ENCODE measurements at places on chromosomes 2 and 18.

DNA sequence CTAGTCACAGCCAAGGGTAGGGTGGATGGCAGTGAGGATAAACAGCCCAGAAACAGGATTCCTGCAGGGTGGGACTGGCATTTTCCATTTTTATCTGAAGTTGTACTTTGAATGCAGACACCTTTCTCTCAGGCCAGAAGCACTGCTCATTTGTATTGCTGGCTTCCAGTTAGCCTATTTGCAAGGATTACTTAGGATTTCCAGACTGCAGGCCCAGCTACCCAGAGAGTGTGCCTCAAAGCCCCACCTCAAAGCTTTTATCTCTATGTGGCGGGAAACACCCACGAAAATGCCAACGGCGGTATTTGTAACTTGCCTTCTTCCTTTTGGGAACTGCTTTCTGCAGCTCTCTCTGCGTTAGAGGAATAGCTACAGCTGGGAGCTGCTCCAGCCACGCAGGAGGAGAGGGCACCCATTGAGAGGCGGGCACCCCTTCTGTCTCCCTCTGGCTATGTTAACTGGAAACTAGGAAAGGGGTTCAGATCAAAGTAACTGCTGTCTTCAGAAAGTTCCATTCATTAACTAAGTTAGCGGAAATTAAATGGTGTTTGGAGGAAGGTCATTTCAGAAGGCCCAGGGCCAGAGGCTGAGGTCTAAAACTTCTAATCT lies 144.9 kb downstream of the TGIF1 start:
- peak; percentile 37 for DNase-seq

DNA sequence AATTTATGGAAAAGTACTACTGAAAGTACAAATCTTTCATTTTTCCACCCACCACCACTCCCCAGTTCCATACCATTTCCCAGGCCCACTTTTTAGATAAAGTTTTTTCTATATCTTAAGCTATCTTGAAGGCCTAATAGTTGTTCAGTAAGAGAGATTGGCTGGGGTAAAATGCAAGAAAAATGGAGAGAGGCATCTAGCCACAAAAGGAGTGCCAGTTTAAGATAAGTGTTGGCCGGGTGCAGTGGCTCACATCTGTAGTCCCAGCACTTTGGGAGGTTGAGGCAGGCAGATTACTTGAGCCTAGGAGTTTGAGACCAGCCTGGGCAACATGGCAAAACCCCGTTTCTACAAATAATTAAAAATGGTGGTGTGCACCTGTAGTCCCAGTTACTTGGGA lies 28.6 kb downstream of the NBEAL1 start:
- no peak for DNase-seq

DNA sequence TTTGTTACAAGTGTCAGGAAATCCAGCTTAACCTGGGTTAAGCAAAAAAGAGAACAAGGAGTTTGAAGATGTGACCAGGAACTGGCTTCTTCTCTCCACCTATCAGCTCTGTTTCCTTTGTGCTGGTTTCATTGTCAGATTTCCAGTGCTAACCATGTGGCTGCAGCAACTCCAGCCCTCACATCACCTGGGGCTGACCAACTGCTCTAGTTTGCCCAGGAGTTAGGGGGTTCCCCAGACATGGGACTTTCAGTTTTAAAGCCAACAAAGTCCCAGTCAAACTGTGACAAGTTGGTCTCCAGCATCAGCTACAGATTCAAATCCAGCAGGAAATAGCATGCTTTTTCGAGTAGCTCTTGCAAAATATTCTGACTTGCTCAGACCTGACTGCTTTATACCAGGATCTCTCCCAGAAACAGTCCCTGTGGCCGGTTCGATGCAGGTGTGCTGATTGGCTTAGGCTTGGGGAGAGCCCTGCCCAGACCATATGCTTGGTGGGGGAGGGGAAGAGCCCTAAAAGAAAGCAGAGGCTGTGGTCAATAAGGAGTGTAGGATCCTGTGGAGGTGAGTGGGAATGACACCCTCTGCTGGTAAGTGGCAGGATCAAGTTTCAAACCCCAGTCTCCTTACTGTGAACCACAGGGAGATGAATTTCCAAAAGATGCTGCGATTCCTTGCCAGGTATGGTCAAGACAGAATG lies 49.5 kb downstream of the KCNE4 start:
- DNase-seq, result peak; percentile 51

DNA sequence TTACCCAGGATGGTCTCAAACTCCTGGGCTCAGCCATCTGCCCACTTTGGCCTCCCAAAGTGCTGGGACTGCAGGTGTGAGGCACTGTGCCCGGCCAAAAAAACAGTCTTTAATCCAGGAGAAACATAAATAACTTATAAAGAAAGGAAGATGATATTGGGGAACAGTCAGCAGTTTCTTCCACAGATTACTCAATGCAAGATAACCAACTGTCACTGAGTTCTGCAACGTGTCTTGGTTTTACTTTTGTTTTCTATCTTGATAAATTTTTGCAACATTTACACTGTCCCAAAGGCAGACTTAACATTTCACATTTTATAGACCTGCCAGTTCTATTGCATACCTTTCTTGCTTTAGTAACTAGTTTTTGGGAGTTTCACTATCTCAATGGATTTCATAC lies 71.1 kb downstream of the ANKRD44 start:
- DNase-seq, result peak; percentile 11

DNA sequence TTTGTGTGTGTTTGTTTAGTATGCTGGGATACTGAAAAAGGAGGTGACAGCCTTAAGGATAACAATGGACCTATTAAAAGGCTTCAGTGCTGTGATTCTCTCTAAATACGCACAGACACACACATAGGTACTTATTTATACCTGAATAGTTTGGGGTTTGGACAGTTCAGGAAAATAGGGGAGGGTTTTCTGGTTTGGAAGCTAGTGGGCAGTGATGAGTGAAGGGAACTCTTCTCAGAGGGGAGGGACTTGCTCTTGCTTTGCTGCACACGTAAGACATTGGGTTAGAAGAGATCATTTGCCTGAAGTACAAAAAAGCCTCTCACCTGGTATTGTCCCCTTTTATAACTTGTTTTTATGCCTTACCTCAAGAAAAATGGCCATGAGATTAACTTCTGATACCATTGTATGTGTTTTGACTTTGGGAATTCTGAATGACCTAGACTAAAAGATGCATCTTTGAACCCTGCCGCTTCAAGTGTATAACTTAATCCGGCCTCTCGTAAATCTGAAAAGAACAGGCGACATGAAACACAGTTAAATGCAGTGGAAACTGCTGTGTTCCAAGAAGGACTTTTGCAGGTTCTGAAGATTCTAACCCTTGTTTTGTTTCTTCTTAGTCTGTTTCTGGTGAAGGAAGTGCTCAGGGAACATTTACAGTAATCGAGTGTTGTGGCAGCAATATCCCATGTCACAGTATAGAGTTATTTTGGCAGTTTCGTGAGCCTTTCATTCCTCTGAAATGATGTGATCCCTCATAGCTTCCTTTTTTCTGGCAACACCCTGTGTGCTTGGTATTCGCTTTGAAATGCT lies 2.5 kb downstream of the CRIM1 start:
- peak; percentile 90 for DNase-seq

DNA sequence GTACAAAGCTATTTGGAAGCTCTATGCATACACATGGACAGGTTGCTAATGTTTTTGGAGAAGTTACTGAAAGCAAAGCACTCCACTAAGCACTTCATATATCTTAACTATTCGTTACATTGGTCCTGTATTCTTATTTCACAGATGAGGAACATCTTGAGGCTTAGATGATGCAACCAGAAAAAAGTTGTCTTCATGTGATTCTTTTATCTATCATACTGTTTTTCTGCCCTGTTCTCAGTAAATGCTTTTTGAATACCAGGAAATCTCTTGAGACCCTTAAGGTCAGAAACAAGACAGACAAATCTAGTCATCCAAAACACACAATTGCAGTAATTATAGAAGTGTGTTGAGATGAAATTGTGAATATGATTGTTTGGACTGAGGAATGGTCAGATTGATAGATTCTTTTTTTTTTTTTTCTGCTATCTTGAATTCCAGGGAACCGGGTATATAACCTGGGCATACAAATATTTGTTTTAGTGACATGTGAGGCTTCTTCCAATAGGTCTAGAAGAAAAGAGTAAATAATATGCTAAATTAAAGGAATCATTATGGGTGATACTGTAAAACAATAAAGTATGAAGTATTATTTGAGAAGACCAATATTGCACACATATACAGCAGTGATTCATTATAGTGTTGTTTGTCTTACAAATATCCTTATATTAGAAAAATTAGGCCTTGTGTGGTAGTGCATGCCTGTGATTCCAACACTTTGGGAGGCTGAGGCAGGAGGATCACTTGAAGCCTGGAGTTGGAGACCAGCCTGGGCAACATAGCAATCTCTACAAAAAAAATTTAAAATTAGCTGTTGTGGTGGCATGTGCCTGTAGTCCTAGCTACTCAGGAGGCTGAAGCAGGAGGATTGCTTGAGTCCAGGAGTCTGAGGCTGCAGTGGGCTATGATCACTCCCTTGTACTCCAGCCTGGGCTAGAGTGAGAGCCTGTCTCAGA lies 33.7 kb downstream of the EHBP1 start:
- DNase-seq, result peak; percentile 21

- DNase-seq, result peak; percentile 96
These were observed 321.4 kb downstream of the IRS1 start for GRCh38 chr2:226478109-226478809.

Measured in iris pigment epithelial cell (primary cell).